Uterine smooth muscle cell (primary cell): ENCODE measurements at places on chromosomes 6 and 20. TPM values are rescaled to one million over a fixed set of nuclear protein-coding genes. Genes with fewer than 3 reads are reported as not detected.

MICB gene
- total RNA-seq: 11.6 and 21.9 TPM in 2 replicates

FAM110A gene
- 4.9 and 6.4 TPM in 2 replicates for total RNA-seq

FAM217A gene
- total RNA-seq: not detected in 2 replicates

ELOVL2 gene
- total RNA-seq: 0.11 TPM in 1 of 2 replicates, not detected in the other

LCA5 gene
- 4.2 and 6.7 TPM in 2 replicates for total RNA-seq

PTGIS gene
- 22.4 and 58.2 TPM in 2 replicates for total RNA-seq

PNLDC1 gene
- total RNA-seq: not detected in 2 replicates
